RPMI7951 (cell line): ENCODE measurements at places on chromosomes 6 and 20. TPM values are rescaled to one million over a fixed set of nuclear protein-coding genes. Genes with fewer than 3 reads are reported as not detected.
A peak's percentile ranks its signal among the peaks of the same experiment; 100 is the strongest.

SLC23A2 gene
- 13.9 and 14.9 TPM in 2 replicates for total RNA-seq

ACTL10 gene
- 0.49 TPM in 1 of 2 replicates, not detected in the other for total RNA-seq

CFAP61 gene
- 0.12 TPM in 1 of 2 replicates, not detected in the other for total RNA-seq

SLC17A1 gene
- total RNA-seq: not detected in 2 replicates

GRCh38 chr6:170057034-170057734, 233.7 kb downstream of the DLL1 start:
- no peak for DNase-seq

- no peak for DNase-seq
These were observed 142.2 kb upstream of the AFDN start for GRCh38 chr6:167684276-167685104.

- peak; percentile 92 for DNase-seq
These were observed 13.5 kb upstream of the KCNK16 start for GRCh38 chr6:39335780-39336545.

GRCh38 chr6:127277878-127278843, 11.5 kb downstream of the RNF146 start:
- DNase-seq: no peak

GRCh38 chr20:6848041-6848440, 80.6 kb downstream of the BMP2 start:
- no peak for DNase-seq

GRCh38 chr6:28534306-28534705, 8.6 kb downstream of the GPX5 start:
- DNase-seq: no peak

GRCh38 chr6:56292505-56293181, 45.3 kb upstream of the COL21A1 start:
- DNase-seq: peak; percentile 69

DNA sequence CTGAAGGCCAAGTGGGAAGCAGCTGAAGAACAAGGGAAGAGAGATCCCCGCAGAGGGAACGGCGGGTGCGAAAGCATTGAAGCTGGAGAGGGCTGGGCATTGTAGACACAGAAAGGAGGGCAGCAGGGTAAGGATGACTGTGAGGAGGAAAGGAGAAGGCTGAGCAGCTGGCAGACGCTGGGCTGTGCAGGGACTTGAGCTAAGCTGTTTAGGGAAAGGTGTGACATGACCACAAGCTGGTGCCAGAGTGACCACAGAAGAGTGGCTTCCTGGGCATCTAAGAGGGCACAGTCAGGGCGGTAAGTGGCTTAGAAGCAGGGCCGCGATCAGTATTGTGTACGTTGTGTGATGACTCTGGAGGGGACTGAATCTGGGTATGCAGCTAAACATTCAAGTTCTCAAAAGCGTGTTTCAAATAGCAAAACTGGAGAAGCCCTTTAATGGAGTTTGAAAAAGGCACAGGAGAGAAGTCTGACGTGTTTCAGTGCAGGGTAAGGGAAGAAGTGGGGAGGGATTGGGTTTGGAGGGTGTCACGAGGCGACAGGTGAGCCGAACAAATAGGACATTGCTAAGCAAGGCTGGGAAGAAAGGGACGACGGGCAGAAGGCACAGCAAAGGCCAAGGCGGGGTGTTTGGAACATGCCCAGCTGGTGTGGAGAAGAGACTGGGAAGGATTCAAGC, 46.1 kb upstream of the ARFGEF2 start:
- no peak for DNase-seq

- no peak for DNase-seq
These were observed 124.6 kb downstream of the SLC23A2 start for GRCh38 chr20:4876731-4877130.

DNA sequence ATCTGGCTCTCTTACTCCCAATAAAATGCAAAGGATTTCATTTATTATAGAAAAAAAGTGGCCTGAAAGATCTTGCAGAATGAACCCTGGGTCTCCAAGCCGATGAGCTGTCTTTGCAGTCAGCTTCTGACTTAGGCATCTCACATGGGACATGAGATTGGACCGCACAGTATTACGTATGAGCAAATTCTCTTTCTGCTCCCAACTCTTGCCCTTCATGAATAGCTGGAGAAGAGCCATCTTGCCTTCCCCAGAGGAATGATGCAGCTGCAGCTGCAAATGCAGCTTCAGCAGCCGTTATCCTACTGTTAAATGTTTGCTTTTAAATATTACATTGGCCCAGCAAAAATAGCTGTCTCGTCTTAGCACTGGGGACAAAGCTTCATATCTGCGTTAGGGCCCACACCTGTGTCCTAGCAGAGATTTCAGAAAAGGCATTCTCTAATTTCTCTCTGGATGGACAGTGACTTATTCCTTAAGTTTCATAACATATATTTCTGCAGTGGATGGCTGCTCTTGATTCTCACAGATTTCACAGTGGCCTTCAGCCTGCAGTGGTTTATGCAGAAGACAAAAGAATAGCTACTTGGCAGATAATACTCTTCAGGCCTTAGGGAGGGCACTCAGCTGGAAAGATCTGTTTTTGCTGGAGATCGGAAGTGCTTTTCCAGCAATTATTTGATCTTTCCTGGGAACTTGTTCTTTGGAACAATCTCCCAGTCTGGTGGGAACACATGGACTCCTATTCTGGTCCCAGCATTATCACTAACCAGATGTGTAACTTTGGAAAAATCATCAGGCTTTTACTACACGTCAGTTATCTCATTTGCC, 129.2 kb downstream of the FYN start:
- no peak for DNase-seq

- DNase-seq: no peak
These were observed 208.8 kb downstream of the DLL1 start for GRCh38 chr6:170082067-170082466.

- DNase-seq: peak; percentile 67
These were observed 374.1 kb upstream of the CITED2 start for GRCh38 chr6:139748353-139749146.

GRCh38 chr6:41733360-41733706, 2.1 kb downstream of the TFEB start:
- DNase-seq: no peak

GRCh38 chr20:38180781-38181180, 15.7 kb upstream of the TGM2 start:
- DNase-seq: peak; percentile 100
